ENCODE measurements at places on chromosomes 11 and 22.
A peak's percentile ranks its signal among the peaks of the same experiment; 100 is the strongest.

GRCh38 chr11:80733790-80734189 lies 1293.0 kb upstream of the TENM4 start:
- H3K36me3 ChIP-seq: no peaks in the 10 kb centered on the region
- H3K27ac ChIP-seq: no peak overlapping the region
- no peak overlapping the region for H3K4me3 ChIP-seq
- no peaks in the 10 kb centered on the region for H3K27me3 ChIP-seq

DNA sequence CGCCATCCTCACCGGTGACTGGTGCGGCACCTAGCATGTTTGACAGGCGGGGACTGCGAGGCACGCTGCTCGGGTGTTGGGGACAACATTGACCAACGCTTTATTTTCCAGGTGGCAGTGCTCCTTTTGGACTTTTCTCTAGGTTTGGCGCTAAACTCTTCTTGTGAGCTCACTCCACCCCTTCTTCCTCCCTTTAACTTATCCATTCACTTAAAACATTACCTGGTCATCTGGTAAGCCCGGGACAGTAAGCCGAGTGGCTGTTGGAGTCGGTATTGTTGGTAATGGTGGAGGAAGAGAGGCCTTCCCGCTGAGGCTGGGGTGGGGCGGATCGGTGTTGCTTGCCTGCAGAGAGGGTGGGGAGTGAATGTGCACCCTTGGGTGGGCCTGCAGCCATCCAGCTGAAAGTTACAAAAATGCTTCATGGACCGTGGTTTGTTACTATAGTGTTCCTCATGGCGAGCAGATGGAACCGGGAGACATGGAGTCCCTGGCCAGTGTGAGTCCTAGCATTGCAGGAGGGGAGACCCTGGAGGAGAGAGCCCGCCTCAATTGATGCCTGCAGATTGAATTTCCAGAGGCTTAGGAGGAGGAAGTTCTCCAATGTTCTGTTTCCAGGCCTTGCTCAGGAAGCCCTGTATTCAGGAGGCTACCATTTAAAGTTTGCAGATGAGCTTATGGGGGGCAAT lies 1.1 kb downstream of the NEAT1 start:
- H3K36me3 ChIP-seq: peaks cover 4% of the 10 kb centered on the region
- H3K27ac ChIP-seq: peak overlapping the region; percentile 98
- peak; percentile 75 for DNase-seq
- H3K4me3 ChIP-seq: peak overlapping the region; percentile 97

DNA sequence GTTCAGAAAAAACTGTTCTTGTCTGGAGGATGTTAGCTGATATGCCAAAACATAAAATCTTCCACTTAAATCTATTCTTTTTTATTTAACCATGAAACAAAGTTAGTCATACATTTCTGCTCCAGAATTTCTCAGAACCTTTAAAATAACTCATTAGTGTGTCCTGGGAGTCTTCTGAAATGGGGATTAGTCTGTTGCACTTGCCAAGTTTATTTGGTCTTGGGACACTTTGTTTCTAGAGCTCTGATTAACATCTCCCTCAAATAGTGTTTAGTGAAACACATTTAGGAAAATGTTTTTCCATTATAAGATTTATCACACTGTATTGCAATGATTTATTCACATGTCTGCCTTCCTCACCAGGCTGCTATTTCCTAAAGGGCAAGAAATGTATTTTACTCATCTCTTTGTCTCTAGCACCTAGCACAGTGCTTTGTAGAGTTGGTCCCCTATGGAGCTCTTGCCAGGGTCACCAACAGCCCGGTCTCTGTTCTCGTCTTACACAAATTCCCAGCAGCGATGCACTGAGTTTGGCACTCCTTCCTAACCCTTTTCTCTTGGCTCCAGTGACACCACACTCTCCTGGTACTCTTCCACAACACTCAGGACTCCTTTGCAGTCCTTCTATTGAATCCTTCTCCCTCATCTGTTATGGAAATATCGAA lies 189.2 kb downstream of the CSNK2A3 start:
- H3K4me1 ChIP-seq: no peaks in the 10 kb centered on the region
- H3K4me3 ChIP-seq: no peak overlapping the region
- no peaks in the 10 kb centered on the region for H3K36me3 ChIP-seq
- no peaks in the 10 kb centered on the region for H3K27me3 ChIP-seq

GRCh38 chr11:128720522-128720985 lies 26.7 kb downstream of the FLI1 start:
- peak overlapping the region; percentile 98 for H3K27ac ChIP-seq
- H3K4me3 ChIP-seq: peak overlapping the region; percentile 84
- H3K36me3 ChIP-seq: peaks cover 10% of the 10 kb centered on the region
- H3K4me1 ChIP-seq: peaks cover 100% of the 10 kb centered on the region

DNA sequence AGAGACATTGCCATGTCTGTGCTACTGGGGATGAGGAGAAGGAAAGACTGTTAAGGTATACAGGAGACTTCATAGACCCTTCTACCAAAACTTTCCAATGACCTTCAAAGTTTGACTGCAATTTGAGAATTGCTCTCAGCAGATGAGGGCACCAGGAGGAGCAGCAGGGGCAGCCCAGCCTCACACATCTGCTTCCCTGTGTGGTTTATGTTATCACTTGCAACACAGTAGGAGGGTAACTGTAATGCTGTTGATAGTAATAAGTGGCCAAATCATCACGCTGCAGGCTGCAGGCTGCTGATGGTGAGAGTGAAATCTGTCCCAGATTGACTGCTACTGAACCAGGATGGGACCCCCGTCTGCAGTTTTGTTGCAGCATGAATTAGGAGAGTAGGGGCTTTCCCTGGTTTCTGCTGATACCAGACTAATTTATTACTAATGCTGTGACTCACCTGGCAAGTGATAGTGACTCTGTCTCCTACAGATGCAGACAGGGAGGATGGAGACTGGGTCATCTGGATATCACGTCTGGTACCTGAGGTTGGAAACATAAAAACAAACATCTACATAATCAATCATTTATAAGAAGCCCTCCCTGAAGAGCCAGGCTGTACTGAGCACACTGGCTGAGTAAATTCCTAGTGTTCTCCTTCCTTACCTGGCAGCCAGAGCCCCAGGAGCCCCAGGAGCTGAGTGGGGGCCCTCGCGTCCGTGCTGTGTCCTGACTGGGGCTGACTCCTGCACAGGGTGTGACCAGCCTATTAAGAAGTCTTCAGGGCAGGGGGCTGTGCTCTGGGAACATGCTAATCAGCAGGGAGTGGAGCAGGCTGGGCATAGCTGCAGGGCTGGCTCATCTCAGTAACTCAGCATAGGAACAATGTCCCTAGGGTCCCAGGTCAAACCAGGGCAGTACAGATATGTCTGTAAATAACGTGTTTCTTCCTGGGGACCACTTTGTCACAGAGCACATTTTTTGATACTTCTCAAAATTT lies 74.4 kb downstream of the GAB4 start:
- H3K4me3 ChIP-seq: no peak overlapping the region
- no peak overlapping the region for H3K27ac ChIP-seq
- no peak for DNase-seq
- no peaks in the 10 kb centered on the region for H3K36me3 ChIP-seq
- H3K4me1 ChIP-seq: no peaks in the 10 kb centered on the region

DNA sequence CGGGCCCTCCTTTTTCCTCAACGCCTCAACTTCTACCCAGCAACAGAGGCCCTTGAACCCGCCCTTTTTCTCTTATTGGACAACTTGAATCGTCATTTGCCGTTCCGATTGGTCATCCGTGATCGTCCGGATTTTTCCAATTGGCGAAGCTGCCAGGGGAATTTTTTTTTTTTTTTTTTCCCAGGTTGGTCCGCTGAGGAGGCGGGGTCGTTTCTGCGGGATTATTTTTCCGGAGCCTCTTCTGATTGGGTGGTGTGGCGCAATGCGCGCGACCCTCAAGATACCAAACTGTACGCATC lies 465 bp upstream of the TTC9C start:
- H3K27me3 ChIP-seq: peaks cover 2% of the 10 kb centered on the region
- H3K4me1 ChIP-seq: peaks cover 20% of the 10 kb centered on the region
- H3K36me3 ChIP-seq: no peaks in the 10 kb centered on the region
- peak; percentile 71 for DNase-seq

DNA sequence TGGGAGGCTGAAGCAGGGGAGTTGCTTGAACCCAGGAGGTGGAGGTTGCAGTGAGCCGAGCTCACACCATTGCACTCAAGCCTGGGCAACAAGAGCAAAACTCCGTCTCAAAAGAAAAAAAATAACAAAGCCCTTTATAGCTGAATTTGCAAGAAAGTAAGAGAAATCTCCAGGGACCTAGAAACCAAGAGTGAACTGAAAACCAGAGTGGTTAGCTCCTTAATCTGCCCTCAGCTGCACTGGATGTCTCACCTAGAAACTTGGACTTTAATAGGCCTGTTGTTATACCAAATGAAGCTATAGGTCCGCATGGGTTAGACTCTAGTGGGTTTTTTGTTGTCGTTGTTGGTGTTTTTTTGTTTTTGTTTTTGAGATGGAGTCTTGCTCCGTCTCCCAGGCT lies 4.1 kb downstream of the NEU3 start:
- no peak overlapping the region for H3K4me3 ChIP-seq
- H3K4me1 ChIP-seq: peaks cover 16% of the 10 kb centered on the region
- H3K27ac ChIP-seq: no peak overlapping the region

DNA sequence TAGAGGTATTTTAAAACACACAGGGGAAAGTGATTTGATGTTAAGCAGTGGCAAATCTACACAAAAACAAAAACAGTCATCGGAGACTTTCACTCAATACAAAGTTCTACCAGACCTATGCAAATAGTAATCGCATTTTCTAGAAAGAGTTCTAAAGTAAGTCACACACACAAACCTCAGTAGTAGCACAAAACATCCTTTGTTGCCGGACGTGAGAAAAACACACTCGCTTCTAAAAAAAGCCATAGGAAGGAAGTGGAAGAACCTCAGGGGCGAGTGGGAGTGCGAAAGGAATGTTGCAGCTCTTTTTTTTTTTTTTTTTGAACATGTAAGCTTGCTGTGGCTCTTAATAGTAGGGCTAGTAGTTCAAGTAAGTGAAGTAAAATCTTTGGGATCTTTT lies 88.9 kb downstream of the MAML2 start:
- H3K27ac ChIP-seq: peak overlapping the region; percentile 83
- H3K4me1 ChIP-seq: peaks cover 51% of the 10 kb centered on the region
- DNase-seq: no peak
- peak overlapping the region; percentile 80 for H3K4me3 ChIP-seq
- H3K27me3 ChIP-seq: no peaks in the 10 kb centered on the region

GRCh38 chr11:130979386-130979972 lies 63.2 kb upstream of the SNX19 start:
- no peak overlapping the region for H3K27ac ChIP-seq
- H3K36me3 ChIP-seq: no peaks in the 10 kb centered on the region
- no peak overlapping the region for H3K4me3 ChIP-seq
- H3K27me3 ChIP-seq: peaks cover 18% of the 10 kb centered on the region
- no peak for DNase-seq

DNA sequence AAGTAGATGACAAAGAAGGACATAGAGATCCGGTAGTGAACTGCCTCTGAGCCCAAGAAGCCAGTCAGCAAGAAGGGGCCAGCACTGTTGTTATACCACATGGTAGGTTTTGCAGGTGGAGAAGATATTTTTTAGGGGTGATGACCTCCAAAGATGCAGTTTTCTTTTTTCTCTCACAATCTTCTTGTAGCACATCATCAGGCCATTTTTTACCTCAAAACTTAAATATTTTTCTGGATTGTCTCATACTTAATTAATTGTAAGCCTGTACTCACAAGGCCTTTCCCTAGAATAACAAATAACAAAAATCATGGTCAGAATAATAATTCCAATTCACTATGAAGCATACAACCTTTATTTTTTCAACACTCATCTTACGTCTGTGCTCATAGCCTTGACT lies at the start of gene OR51B4:
Gene OR51B4, minus strand, starts transcription at position 101 of the 400 bp plus-strand sequence. Its CDS starts 0 bp downstream, at position 101.
- H3K4me1 ChIP-seq: no peaks in the 10 kb centered on the region
- no peak within 1 kb of the TSS for H3K27ac ChIP-seq
- DNase-seq: no peak
- no peak within 1 kb of the TSS for H3K4me3 ChIP-seq
- peaks cover 9% of the 10 kb centered on the region for H3K27me3 ChIP-seq

DNA sequence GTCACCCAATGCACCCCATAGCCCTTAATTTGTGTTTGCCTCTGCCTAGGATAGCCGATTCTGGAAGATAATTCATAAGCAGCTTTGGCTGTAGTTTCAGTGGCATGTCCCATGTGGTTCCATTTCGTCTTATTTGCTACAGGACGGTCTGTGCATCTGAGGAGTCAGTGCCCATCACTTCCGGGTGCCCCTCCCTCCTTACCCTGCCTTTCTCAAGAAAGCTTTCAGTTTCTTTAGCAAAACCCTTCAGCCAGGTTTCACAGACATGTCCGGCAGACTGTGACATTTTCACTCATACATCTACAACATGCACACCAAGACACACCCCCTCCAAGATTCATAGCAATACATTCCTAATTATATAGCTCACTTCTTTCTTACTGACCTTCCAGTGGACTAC lies 14.3 kb downstream of the TP53AIP1 start:
- H3K36me3 ChIP-seq: no peaks in the 10 kb centered on the region
- H3K4me1 ChIP-seq: peaks cover 6% of the 10 kb centered on the region

- H3K27ac ChIP-seq: no peak overlapping the region
- H3K36me3 ChIP-seq: no peaks in the 10 kb centered on the region
- H3K4me3 ChIP-seq: no peak overlapping the region
- DNase-seq: no peak
- peaks cover 12% of the 10 kb centered on the region for H3K4me1 ChIP-seq
These were observed 122.4 kb upstream of the HSD17B12 start for GRCh38 chr11:43558146-43558545.

- peaks cover 20% of the 10 kb centered on the region for H3K27me3 ChIP-seq
- no peak overlapping the region for H3K4me3 ChIP-seq
- H3K36me3 ChIP-seq: no peaks in the 10 kb centered on the region
- H3K27ac ChIP-seq: no peak overlapping the region
- no peaks in the 10 kb centered on the region for H3K4me1 ChIP-seq
These were observed 13.4 kb upstream of the MN1 start for GRCh38 chr22:27814993-27815392.

GRCh38 chr11:10693509-10694081 lies at the start of gene IRAG1:
Gene IRAG1, minus strand, starts transcription at chr11:10693755. Its CDS starts 153 bp downstream, at chr11:10693602.
- DNase-seq: no peak
- no peak within 1 kb of the TSS for H3K4me3 ChIP-seq
- H3K27ac ChIP-seq: no peak within 1 kb of the TSS
- no peaks in the 10 kb centered on the region for H3K4me1 ChIP-seq
- peaks cover 15% of the 10 kb centered on the region for H3K27me3 ChIP-seq

- H3K4me1 ChIP-seq: peaks cover 19% of the 10 kb centered on the region
- H3K36me3 ChIP-seq: peaks cover 6% of the 10 kb centered on the region
- DNase-seq: no peak
- no peak overlapping the region for H3K27ac ChIP-seq
- H3K4me3 ChIP-seq: no peak overlapping the region
These were observed 33.5 kb upstream of the BAIAP2L2 start for GRCh38 chr22:38144025-38144405.

Data from naive thymus-derived CD8-positive, alpha-beta T cell (primary cell).